ENCODE measurements at places on chromosomes 1 and 21.

DNA sequence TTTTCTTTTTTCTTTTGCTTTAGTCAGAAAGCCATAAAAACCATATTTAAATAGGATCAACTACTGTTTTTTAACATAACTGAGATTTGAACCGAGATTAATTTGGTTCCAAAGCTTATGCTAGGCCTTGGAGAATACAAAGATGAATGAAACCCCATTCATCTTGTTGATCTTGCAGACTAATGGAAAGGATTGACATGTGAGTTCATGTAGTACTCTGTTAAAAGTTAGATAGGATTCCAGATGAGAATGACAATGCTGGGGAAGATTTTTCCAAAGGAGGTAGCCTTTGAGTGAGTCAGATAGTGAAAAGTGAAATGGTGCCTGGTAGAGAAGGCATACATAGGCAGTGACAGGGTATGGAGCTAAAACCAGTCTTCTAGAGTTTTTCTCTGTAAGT, 22.7 kb downstream of the RBM15 start:
- no peak overlapping the region for H3K4me3 ChIP-seq
- H3K27ac ChIP-seq, result no peak overlapping the region
- DNase-seq, result no peak
- no peaks in the 10 kb centered on the region for H3K27me3 ChIP-seq
- no peaks in the 10 kb centered on the region for H3K4me1 ChIP-seq

- peaks cover 7% of the 10 kb centered on the region for H3K4me1 ChIP-seq
- H3K27me3 ChIP-seq, result no peaks in the 10 kb centered on the region
- no peaks in the 10 kb centered on the region for H3K36me3 ChIP-seq
- H3K4me3 ChIP-seq, result no peak overlapping the region
- no peak overlapping the region for H3K27ac ChIP-seq
- DNase-seq, result no peak
These were observed 171.9 kb upstream of the RAB4A start for GRCh38 chr1:229098903-229099578.

DNA sequence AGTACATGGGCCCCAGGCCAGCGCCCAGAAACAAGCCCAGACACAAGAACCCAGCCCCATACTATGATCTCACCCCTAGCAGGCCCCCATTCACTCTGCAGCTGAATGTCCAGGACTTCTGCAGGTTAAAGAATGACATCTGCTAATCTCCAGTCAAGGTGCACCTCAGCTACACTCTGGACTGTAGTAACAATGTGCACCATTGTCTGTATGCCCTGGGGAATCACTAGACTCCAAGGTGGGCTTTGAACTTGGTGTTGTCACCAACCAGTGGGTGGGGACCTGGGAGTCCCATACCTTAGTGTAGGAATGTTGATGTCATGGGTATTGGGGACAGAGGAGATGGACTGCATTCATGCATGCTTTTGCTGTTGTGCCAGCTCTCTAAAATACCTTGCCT, 10.3 kb downstream of the KCNE1 start:
- no peak for DNase-seq
- H3K36me3 ChIP-seq, result no peaks in the 10 kb centered on the region
- H3K27me3 ChIP-seq, result no peaks in the 10 kb centered on the region
- no peak overlapping the region for H3K27ac ChIP-seq
- H3K4me3 ChIP-seq, result no peak overlapping the region

DNA sequence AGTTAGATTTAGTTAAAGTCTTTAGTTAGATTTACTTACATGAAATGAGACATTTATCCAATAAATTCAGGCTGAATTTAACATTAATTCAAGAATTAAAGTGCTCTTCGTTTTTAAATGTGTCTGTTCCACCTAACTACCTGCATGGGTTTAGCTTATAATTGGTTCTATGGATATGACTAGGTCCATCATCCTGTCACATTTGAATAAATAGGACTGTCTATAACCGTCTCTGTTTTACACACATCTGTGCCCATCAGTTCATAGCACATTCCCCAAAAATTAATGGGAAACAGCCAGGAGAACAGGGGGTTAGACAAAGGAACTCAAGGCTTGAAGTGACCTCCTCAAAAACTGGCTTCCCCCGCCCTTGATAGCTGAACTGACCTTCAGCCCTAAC, 219.6 kb downstream of the MRPL39 start:
- no peaks in the 10 kb centered on the region for H3K4me1 ChIP-seq
- DNase-seq, result no peak
- H3K27ac ChIP-seq, result no peak overlapping the region
- no peaks in the 10 kb centered on the region for H3K36me3 ChIP-seq

DNA sequence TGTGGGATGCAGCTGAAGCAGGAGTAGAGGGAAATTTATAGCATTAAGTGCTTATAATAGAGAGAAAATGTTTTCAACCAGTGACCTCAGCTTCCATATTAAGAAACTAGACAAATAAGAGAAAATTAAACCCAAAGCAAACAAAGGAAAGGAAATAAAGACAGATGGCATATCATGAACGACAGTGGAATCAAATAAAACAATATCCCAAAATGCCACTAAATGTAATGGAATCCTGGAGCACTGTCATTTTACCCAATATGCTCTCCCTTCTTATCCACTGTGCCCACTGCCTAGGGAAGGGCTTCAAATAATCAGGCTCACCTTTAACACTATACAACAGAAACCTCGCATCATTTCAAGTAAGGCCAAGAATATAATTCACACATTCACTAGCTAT, 12.4 kb upstream of the CCN1 start:
- H3K27ac ChIP-seq, result no peak overlapping the region
- H3K4me3 ChIP-seq, result no peak overlapping the region
- no peaks in the 10 kb centered on the region for H3K36me3 ChIP-seq

Measured in neural progenitor cell (in vitro differentiated cells).